Lung (tissue), 17 donors: ENCODE measurements at places on chromosomes 2 and 18. TPM values are rescaled to one million over a fixed set of nuclear protein-coding genes. Genes with fewer than 3 reads are reported as not detected.

The GPR35 gene
- total RNA-seq, result 4.4 TPM

GRCh38 chr2:26809876-26810577, 24.2 kb downstream of the CENPA start:
- no peaks in the 10 kb centered on the region for H3K4me1 ChIP-seq
- no peak for DNase-seq
- H3K4me3 ChIP-seq, result no peak overlapping the region
- H3K27me3 ChIP-seq, result no peaks in the 10 kb centered on the region
- no peak overlapping the region for H3K27ac ChIP-seq

- no peak for DNase-seq
- no peaks in the 10 kb centered on the region for H3K27me3 ChIP-seq
- H3K36me3 ChIP-seq, result no peaks in the 10 kb centered on the region
- H3K4me3 ChIP-seq, result no peak overlapping the region
Observed at GRCh38 chr2:184938221-184938985, 340.1 kb downstream of the ZNF804A start.

- H3K4me1 ChIP-seq, result peaks cover 23% of the 10 kb centered on the region
- peak; percentile 33 for DNase-seq
- no peak overlapping the region for H3K4me3 ChIP-seq
- no peak overlapping the region for H3K27ac ChIP-seq
- H3K27me3 ChIP-seq, result no peaks in the 10 kb centered on the region
- H3K36me3 ChIP-seq, result no peaks in the 10 kb centered on the region
Observed at GRCh38 chr2:207227062-207227748, 61.5 kb upstream of the KLF7 start.

- no peak overlapping the region for H3K4me3 ChIP-seq
- H3K27ac ChIP-seq, result no peak overlapping the region
- no peaks in the 10 kb centered on the region for H3K36me3 ChIP-seq
Observed at GRCh38 chr2:184730288-184730687, 132.0 kb downstream of the ZNF804A start.

The DSG1 gene
- total RNA-seq, result not detected

GRCh38 chr2:30234180-30234971, 3.0 kb downstream of the LBH start:
- H3K27ac ChIP-seq, result peak overlapping the region; percentile 60
- H3K27me3 ChIP-seq, result no peaks in the 10 kb centered on the region
- H3K4me1 ChIP-seq, result peaks cover 2% of the 10 kb centered on the region
- peaks cover 11% of the 10 kb centered on the region for H3K36me3 ChIP-seq
- peak; percentile 51 for DNase-seq

The TLX2 gene
- total RNA-seq, result not detected

DNA sequence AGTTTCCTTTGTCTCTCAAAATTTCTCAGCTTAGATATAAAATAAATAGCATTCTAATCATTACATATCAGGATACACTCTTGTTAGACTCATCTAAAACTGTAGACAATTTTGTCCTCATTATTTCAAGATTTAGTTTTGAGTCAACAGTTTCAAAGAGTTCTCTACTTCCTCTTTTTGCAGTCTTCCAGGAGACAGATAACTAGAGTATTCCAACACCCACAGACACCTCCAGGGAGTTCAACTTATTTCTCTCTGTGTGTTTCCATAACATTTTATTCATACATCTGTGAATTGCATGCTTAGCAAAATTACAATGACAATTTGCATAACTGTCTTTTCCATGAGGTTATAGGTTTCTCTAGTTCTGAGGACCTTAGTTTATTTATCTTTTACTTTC, 166.6 kb upstream of the HNMT start:
- no peaks in the 10 kb centered on the region for H3K27me3 ChIP-seq
- no peaks in the 10 kb centered on the region for H3K4me1 ChIP-seq
- H3K36me3 ChIP-seq, result no peaks in the 10 kb centered on the region
- no peak overlapping the region for H3K27ac ChIP-seq
- H3K4me3 ChIP-seq, result no peak overlapping the region

The ACADL gene
- 34.8 TPM for total RNA-seq

DNA sequence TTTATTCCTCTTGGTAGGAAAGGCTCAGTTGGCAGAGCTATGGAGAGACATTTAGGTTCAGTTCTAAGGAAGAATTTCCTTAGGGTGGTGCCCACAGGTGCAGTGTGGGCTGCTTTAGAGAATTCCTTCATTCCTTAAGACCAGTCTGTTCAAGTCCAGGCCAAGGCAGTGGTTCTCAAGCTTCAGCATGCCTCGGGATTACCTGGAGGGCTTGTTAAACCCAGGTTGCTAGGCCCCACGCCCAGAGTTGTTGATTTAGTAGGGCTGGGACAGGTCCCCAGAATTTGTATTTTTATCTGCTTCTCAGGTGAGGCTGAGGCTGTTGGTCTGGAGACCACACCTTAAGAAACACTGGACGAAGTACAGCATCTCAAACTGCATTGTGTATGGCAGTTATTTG, 68.9 kb downstream of the CERS6 start:
- DNase-seq, result no peak
- H3K27ac ChIP-seq, result peak overlapping the region; percentile 89
- no peaks in the 10 kb centered on the region for H3K36me3 ChIP-seq
- peaks cover 41% of the 10 kb centered on the region for H3K4me1 ChIP-seq
- H3K27me3 ChIP-seq, result no peaks in the 10 kb centered on the region

DNA sequence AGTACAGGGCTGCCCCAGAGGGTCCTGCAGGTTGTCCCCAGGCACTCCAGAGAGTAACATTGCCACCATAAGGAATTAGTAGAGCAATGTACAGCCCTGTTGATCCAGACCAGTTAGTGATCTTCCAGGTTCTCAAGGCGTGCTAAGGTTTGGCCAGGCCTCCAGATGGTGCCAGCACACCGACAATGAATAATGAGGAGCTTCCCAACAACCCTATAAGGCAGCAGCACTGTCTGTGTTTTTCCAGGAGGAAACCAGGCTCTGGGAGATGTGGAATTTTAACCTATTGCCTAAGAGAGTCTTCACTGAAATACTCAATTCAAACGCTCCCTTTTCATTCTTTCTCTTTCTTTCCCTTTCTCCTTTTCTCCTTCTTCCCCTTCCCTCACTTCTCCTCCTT, 122.1 kb downstream of the MGAT5 start:
- peaks cover 19% of the 10 kb centered on the region for H3K4me1 ChIP-seq
- H3K4me3 ChIP-seq, result no peak overlapping the region
- peaks cover 3% of the 10 kb centered on the region for H3K36me3 ChIP-seq
- no peak for DNase-seq
- no peak overlapping the region for H3K27ac ChIP-seq

DNA sequence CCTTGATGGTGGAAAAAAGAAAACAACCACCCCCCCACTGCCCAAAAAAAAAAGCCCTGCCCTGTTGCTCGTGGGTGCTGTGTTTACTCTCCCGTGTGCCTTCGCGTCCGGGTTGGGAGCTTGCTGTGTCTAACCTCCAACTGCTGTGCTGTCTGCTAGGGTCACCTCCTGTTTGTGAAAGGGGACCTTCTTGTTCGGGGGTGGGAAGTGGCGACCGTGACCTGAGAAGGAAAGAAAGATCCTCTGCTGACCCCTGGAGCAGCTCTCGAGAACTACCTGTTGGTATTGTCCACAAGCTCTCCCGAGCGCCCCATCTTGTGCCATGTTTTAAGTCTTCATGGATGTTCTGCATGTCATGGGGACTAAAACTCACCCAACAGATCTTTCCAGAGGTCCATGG, 28.0 kb downstream of the MAL start:
- peaks cover 15% of the 10 kb centered on the region for H3K4me1 ChIP-seq
- no peaks in the 10 kb centered on the region for H3K36me3 ChIP-seq
- DNase-seq, result no peak
- no peak overlapping the region for H3K27ac ChIP-seq
- H3K27me3 ChIP-seq, result no peaks in the 10 kb centered on the region

- H3K27me3 ChIP-seq, result no peaks in the 10 kb centered on the region
- peak; percentile 31 for DNase-seq
- no peak overlapping the region for H3K27ac ChIP-seq
- no peaks in the 10 kb centered on the region for H3K4me1 ChIP-seq
- no peaks in the 10 kb centered on the region for H3K36me3 ChIP-seq
Observed at GRCh38 chr2:126981476-126981875, 82.8 kb downstream of the TEX51 start.

The MYCN gene
- total RNA-seq, result 5.2 TPM

- peaks cover 3% of the 10 kb centered on the region for H3K4me1 ChIP-seq
- no peaks in the 10 kb centered on the region for H3K36me3 ChIP-seq
- no peak for DNase-seq
Observed at GRCh38 chr2:149028377-149028776, 10.1 kb upstream of the LYPD6B start.

DNA sequence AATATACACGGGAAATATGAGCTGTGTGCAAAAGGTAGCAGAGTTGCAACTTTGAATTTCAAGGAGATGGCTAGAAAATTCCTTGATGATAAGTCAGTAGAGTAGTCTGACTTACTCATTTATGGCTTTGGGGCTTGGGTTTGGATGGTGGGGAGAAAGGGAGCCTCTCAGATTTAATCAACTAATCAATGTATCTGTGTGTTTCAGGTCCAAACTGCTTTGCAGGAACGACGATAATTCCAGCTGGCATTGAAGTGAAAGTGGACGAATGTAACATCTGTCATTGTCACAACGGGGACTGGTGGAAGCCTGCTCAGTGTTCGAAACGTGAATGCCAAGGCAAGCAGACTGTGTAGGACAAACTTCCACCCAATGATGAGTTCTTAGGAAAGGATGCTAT, 164.6 kb downstream of the VWC2L start:
- H3K27ac ChIP-seq, result no peak overlapping the region
- no peak for DNase-seq
- H3K4me3 ChIP-seq, result no peak overlapping the region
- H3K4me1 ChIP-seq, result no peaks in the 10 kb centered on the region
- H3K36me3 ChIP-seq, result no peaks in the 10 kb centered on the region

DNA sequence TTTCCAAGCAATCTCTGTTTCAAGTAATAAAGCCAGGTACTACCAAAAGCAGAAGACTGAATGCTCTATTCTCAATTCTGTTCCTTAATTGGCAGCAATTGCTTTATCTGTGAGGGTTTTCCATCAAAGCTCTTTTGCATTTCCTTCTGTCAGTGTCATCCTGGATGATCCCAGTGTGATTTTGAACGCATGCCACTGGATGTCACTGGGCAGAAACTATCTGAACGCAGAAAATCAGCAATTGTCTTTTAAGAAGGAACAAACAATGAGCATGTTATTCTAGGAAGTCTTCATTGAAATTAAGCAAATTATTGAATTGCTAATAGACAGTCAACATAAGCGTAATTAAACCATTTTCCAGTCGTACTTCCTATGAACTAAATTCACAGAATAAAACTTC, 259.0 kb upstream of the REG3G start:
- H3K36me3 ChIP-seq, result no peaks in the 10 kb centered on the region
- no peak overlapping the region for H3K4me3 ChIP-seq
- DNase-seq, result no peak

GRCh38 chr2:164510895-164511294, 110.4 kb downstream of the GRB14 start:
- DNase-seq, result no peak
- no peaks in the 10 kb centered on the region for H3K36me3 ChIP-seq
- no peak overlapping the region for H3K27ac ChIP-seq

The UGT1A9 gene
- not detected for total RNA-seq

The ALK gene
- 0.25 TPM for total RNA-seq

The ANKRD62 gene
- 0.06 TPM for total RNA-seq

DNA sequence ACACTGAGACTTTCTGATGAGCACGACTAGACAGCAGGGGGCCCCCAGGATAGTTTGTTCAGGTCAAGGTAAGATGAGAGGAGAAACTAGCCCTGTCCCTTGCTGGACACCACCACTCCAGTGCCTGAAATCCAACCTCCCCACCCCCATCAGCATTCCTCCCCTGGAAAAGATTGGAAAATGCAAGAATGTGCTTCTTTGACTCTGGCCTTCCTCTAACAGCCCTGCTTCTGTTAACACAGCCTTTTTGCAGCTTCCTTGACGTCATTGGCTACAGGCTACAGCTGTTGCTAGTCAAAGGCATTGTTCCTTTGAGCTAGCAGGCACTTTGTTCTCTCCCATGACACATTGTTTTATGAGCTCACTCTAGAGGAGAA, 20.1 kb upstream of the LTBP1 start:
- H3K27ac ChIP-seq, result no peak overlapping the region
- H3K36me3 ChIP-seq, result no peaks in the 10 kb centered on the region
- peaks cover 17% of the 10 kb centered on the region for H3K4me1 ChIP-seq

GRCh38 chr2:99636144-99637034, 146.6 kb upstream of the REV1 start:
- no peaks in the 10 kb centered on the region for H3K27me3 ChIP-seq
- H3K36me3 ChIP-seq, result no peaks in the 10 kb centered on the region
- peak; percentile 65 for DNase-seq
- no peak overlapping the region for H3K4me3 ChIP-seq

- H3K4me3 ChIP-seq, result no peak overlapping the region
- no peaks in the 10 kb centered on the region for H3K36me3 ChIP-seq
- no peaks in the 10 kb centered on the region for H3K27me3 ChIP-seq
- no peak for DNase-seq
- no peaks in the 10 kb centered on the region for H3K4me1 ChIP-seq
Observed at GRCh38 chr2:113992090-113992489, 102.2 kb downstream of the ACTR3 start.

- no peaks in the 10 kb centered on the region for H3K4me1 ChIP-seq
- H3K36me3 ChIP-seq, result no peaks in the 10 kb centered on the region
- H3K27ac ChIP-seq, result no peak overlapping the region
- no peak overlapping the region for H3K4me3 ChIP-seq
- H3K27me3 ChIP-seq, result peaks cover 3% of the 10 kb centered on the region
Observed at GRCh38 chr2:128867936-128868636, 549.4 kb upstream of the HS6ST1 start.

DNA sequence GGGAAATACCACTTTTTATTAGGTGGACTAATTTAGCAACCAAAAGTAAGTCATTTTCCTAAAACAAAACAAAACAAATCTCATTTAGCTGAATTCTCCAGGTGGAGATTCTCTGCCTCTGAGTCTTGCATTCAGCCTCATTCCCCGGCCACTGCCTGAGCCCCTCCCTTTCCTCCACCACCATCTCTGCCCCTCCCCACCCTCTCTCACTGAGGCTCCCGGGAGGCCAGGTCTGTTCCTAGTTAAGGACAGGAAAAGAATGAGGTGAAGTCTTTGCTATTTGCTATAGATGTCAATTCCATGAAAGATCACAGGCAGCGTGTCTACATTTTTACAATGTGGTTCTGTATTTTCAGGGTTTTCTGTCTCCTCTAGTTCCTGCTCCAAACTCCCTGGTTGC, 83.0 kb upstream of the SOX11 start:
- H3K27ac ChIP-seq, result no peak overlapping the region
- H3K36me3 ChIP-seq, result no peaks in the 10 kb centered on the region
- no peaks in the 10 kb centered on the region for H3K27me3 ChIP-seq
- DNase-seq, result no peak
- no peak overlapping the region for H3K4me3 ChIP-seq
- H3K4me1 ChIP-seq, result no peaks in the 10 kb centered on the region
